Stimulated activated CD4-positive, alpha-beta T cell treated with anti-CD3 and anti-CD28 coated beads, Interleukin-4, amount 100 ng/mL, for 48 hours (primary cell): ENCODE measurements at places on chromosomes 12 and 14.

DNA sequence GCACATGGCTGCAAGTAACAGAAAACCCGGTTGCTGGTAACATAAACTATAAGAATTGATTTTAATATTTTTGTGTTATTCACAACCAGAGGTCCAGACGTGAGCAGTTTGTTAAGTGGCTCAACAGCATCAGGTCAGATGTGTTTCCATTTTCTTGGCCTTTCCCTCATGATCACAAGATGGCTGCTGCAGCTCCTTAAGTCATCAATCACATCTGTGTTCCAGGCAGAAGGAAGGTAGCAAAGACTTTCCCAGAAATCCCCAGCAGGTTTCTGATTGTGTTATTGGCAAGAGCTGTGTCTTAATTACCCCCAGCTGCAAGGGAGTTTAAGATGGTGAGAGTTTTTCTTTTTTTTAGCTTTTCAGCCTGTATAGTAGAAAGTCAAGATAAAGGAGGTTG lies 40.4 kb upstream of the MYL2 start:
- no peak for DNase-seq

DNA sequence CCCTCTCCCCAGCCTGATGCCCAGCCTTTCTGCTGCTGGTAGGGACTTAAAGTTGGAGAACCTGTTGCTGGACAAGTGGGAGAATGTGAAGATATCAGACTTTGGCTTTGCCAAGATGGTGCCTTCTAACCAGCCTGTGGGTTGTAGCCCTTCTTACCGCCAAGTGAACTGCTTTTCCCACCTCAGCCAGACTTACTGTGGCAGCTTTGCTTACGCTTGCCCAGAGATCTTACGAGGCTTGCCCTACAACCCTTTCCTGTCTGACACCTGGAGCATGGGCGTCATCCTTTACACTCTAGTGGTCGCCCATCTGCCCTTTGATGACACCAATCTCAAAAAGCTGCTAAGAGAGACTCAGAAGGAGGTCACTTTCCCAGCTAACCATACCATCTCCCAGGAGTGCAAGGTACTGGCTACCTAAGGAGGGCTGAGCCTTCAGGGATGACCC lies 1.6 kb downstream of the TSSK4 start:
- no peak for DNase-seq

GRCh38 chr14:91985008-91985407 lies 37.5 kb upstream of the FBLN5 start:
- DNase-seq = no peak

GRCh38 chr12:32257695-32258496 lies 141.5 kb upstream of the FGD4 start:
- no peak for DNase-seq

DNA sequence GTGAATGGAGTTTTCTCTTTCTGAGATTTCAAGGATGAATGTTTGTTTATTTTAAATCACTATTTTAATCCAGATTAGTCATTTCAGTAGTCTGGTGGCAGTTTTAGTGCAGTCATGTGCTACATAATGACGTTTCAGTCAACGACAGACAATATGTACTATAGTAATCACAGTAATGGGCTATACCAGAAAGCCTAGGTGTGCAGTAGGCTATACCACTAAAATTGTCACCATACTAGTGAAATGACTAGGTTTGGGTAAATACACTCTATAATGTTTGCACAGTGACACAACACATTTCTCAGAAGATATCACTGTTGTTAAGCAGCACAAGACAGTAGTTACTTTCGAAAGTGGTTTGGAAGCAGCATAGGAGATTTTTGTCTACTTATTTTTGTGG lies 203.1 kb downstream of the ETNK1 start:
- DNase-seq = no peak

- DNase-seq = no peak
These were observed 51.8 kb downstream of the FBXL14 start for GRCh38 chr12:1542599-1542998.

GRCh38 chr14:21405097-21405496 lies 21.3 kb upstream of the SUPT16H start:
- DNase-seq = no peak

DNA sequence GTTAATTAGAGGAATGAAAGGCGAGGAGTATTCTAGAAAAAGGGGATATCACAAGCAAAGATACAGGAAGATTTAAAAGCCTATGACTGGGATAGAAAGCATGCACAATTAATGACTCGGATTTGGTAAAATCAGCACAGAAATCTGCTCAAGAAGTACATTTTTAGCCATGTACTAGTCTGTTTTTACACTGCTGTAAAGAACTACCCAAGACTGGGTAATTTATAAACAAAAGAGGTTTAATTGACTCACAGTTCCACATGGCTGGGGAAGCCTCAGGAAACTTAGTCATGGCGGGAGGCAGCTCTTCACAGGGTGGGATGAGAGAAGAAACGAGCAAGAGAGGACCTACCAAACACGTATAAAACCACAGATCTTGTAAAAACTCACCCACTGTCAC lies 716.3 kb upstream of the MDGA2 start:
- DNase-seq = no peak

DNA sequence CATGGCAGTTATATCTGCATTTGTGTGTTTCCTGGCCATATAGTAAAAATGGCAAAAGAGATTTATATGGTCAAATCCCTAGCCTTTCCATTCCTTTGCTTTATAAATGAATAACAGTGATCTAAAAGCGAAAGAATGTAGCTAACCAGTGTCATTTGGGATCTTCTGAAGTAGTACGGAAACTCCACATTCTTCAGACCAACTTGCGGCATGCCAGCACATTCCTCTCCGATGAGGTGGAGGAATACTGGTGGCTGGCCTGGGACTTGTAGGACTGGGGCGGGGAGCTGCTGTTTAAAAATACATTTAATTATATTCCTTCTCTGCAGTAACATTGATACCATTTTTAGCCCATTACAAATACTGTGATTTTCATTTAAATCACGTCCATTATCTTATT lies 85.3 kb downstream of the SAMD4A start:
- DNase-seq = no peak

DNA sequence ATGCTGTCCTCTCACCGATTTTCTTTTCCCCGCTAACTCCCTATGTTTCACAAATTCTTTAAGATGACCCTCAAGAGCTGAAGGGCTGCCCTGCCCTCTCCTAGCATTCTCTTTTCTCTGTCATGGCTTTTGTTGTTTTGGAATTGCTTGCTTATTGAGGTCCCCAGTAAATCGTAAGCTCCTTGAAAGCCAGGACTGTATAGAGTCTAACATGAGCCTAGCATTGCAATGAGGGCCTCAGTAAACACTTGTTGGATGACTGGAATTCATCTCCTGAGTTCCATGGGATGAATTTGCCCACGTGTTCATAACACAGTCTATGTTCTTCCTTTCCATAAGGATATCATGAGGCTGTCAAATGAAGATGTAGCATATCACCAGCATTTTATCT lies 92.2 kb downstream of the APAF1 start:
- no peak for DNase-seq

- no peak for DNase-seq
These were observed 80.7 kb downstream of the NTF3 start for GRCh38 chr12:5512601-5512970.

- DNase-seq = no peak
These were observed 5.7 kb upstream of the SLC38A4 start for GRCh38 chr12:46831335-46832129.

- DNase-seq = no peak
These were observed 15.4 kb downstream of the CHGA start for GRCh38 chr14:92938235-92938875.

DNA sequence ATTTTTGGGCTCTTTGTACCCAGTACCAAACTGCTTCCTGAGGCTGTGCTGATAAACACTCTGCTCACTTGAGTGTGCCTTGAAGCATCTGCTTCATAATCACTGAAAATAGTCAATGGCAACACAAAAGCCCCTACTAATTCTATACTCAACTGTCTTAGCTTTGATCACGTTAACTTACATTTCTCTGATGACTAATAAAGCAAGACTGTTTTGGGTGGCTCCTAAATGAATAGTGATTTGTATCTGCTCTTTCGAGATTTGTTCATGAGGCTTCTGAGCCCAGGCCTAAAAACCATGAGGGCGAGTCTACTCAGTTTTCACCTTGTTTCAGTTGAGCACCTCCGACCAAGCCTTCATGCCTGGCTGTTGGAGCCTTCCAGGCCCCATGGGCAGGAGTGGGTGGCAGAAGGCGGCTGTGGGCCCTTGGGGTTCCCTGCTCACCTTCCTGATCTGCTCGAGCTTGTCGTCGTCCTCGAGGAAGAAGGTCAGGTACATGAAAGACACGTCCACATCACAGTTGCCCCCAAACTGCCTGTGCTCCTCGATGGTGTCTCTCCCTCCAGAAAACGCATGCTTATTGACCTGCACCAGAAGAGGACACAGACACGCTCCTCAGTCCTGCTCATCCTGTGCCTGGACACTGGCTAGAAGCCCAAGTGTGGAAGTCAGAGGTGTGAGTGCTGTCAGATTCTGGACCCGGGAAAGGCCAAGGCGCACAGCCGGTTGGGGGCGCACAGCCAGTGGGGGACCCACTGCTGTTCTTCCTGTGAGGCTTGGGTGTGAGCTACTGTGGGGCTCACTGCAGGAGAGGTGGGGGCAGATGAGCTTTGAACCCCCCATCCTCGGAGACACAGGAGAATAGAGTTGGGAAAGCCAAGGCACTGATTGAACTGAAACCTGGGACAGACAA lies 13.7 kb downstream of the SLC25A47 start:
- DNase-seq = no peak

GRCh38 chr12:10069099-10069498 lies 29.7 kb downstream of the CLEC1A start:
- no peak for DNase-seq

GRCh38 chr14:23277189-23277588 lies 8.7 kb downstream of the HOMEZ start:
- no peak for DNase-seq

- DNase-seq = no peak
These were observed 12.3 kb downstream of the GPR19 start for GRCh38 chr12:12683725-12684124.
